ENCODE measurements at places on chromosomes 6 and 20.

DNA sequence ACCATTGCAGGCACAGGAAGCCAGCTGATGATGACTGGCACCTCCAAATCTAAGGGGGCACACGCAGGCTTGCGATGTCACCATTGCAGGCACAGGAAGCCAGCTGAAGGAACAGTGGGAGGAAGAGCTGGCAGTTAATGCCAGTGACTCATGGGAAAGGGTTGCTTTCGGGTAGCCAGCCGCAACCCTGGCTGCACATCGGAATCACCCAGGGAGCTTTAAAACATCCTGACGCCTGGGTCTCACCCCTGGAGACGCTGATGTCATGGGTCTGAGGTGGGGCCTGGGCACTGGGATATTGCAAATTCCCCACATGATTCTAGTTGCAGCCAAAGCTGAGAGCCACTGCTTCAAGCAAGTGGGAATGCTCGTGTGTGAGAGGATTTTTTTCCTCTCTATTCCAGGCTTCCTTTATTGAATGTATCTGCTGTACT, 16.1 kb upstream of the CCN6 start:
- DNase-seq, result no peak

DNA sequence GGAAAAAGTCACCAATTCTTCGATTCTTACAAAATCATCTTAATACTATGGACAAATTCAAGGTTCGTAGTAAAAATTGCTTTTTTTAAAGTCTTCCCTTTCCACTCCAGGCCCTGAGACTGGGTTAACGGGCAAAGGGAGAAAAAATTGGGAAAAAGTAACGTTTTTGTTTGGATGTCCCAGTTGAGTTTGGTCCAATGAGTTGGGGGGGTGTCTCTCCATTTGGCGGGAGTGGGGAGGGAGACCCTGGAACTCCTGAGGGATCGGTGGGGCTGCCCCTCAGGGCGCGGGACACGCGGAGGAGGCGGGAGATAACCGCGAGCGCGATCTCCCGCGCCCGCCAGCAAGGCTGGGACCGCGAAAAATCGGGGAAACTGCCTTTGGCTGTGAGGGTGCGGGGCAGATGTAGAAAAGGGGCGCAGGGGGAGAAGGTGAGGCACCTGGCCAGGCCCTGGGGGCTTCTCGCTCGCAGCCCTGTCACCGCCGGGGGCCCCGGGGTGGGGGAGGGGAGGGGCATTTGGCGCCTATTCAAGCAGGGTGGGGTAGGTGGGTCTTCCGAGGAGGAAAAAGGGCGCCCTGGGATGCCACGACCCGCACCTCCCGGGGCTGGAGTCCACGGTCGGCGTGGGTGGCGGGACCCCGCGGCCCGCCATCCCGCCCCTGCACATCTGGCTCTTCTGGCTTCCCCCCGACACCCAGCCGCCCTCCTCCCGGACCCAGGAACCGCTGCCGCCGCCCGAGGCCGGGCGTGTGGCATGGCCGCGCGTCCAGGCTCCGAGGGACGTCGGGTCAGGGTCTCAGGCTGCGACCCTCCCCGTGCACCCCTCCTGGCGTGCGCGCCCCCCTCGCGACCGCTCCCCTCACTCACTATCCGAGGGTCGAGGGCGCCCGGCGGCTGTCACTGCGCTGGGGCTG, 595 bp downstream of the FBXO5 start:
- DNase-seq, result no peak

DNA sequence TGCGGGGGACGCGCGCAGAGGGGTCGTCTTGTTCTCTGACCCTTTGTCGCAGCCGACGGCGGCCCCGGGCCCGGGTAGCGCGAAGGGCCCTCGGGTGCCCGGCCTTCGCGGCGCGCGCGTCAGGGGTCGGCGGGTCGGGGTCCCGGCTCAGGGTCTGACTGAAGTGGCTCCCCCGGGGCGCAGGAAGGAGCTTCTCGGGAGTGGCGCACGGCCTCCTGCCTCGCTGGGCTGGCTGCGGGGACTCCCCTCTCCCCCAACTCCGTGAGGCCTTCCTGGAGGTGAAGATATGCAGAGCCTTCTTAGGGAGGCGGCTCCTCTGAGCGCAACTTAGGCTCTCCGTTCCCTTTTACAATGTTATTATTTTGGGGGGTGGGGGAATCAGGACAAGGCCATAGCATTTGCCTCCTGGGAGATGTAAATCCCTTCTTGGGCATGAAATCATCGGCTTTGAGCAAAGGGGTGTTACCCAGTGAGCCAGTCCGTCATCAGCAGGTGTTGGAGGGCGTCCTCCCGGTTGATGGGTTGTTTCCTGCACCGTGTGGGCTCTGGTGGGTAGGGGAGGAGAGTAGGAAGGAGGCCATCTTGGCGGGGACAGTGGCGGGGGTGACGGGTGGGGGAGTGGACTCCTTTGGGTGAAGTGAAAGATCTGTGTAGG, 523 bp downstream of the CDS2 start:
- peak; percentile 85 for DNase-seq

DNA sequence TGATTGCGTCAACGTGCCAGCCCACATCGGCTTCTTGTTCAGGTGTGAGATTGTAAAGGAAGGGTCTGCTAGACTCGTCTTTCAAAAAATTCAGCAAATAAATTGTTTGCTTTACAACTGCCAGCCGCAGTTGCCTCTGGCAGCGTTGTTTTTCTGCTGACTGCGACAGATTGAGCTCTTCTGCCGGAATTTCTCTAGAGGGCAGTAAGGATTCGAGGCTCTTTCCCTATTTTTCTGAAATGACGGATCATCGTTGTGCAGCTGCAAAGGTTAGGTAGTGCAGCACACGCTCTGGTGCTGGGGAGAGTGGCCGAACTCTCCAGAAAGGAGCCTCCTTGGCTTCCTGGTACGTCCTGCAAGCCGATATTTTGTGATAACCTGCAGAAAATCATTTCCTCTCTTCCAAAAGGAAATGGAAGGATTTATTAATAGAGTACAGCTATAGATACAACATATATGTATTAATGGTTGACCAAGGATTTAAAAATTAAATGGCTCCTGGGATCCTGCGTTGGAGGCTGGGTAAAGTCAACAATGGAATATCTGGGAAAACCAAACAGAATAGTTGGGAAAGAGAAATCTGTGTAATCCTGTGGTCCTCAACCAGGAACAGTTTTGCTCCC, 121.9 kb upstream of the ZFP64 start:
- DNase-seq, result no peak

DNA sequence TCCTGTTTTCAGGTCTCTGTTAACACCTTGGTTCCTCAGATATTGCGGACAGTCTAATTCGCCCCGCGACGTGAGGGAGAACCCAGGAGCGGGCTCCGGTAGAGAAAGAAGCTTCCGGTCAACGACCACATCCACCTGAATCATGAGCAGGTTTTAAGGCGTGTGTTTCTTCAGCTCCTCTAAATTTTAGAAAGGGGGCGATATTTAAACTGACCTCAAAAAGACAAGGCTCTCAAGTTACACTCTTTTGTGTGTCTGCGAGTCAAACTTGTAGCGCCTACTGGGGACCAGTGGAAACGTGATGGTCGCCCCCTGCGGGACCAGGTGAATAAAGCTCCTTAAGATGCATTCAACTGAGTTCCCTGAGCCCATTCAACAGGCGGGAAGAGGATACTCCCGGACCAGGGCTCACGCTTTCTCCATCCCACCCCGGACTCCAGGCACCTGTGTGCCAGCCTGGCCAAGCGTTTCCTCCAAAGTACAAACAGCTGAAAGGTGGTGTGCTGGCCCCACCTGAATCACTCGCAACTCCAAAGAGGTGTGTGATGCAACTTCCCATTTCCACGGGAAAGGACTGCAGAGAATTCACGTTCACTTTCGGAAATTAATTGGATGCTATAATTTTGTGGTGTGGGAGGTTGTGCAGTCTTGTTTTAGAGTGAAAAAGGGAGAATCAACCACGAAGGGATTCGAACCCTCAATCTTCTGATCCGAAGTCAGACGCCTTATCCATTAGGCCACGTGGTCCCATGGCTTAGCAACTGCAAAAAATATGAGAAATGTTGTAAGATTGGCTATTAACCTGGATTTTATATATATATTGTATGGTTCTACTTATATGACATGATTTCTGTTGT, 17.0 kb downstream of the GPX5 start:
- DNase-seq, result peak; percentile 69

- DNase-seq, result no peak
Observed at GRCh38 chr6:2630359-2630758, 120.4 kb downstream of the MYLK4 start.

DNA sequence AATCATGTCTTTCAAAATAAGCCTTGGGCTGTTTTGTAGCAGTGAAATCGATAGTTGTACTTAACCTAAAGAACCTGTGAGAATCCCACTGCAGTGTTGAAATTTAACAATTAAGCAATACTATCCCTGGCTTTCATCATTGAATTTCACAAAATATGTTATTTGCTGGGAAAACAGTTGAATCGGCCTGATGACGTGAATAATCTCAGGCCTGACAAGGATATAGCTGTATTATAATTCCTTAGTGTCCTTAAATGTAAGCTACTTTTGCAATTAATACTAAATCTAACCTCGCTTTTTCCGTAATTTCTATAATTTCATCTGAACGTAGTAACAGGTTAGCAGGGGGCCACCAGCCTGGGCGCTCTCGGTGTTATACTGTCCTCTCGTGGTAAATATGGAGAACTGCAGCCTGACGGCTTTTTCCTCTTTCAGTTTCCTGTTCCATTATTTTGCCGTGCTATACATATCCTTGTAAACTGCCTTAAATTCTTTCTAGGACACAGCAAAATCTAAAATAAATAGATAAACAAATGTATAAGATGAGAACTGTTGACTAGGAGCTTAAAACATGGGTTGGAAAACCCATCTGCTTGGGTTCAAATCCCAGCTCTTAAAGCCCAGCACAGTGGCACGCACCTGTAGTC, 24.0 kb downstream of the MTFR2 start:
- peak; percentile 64 for DNase-seq

DNA sequence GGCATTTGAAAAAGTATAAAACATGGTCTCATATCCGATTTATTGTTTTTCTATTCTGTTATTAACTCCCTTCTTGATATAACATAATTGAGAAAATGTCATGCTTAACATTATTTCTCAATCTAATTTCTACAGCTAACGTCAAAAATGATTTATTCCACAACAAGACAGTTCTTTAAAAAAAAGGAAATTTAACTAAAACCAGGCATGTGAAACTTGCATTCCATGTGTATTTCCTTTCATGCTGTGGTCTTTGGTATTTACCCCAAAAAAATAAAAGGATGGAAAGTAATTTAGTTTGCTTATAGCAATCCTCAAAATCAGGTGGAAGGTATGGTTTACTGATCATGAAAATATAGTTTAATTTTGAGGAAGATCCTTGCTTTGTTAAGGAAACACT, 142.8 kb downstream of the COL21A1 start:
- no peak for DNase-seq

GRCh38 chr6:152979116-152979515, 3.7 kb downstream of the FBXO5 start:
- DNase-seq, result no peak

DNA sequence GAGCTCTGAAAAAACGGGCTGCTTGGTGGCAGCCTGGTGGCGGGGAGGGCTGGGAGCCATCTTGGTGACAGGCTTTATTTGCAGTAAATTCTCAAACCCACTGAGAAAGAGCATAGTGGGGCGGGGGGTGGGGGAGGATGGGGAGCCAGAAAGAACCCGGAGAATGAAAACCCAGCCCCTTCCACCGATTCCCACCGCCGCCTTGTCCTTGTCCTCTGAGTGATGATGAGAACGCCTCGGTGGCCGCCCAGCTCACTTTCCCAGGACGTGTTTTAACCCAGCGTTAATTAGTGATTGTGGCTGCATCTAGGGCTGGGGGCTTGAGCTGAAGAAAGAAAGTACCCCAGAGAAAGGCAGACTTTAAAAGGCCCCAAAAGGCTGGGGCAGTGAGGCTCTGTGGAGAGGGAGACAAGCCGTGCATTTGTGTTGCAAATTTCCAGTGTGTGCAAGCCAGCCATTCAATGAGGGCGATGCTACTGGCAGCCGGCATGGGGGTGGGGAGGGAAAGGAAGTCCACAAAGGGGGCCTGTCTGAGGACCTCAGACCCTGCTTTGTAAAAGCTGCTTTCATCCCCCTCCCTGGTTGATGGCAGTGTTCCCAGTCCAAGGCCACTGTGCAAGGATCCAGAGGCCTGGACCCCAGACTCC, 6.2 kb upstream of the GHRH start:
- no peak for DNase-seq

DNA sequence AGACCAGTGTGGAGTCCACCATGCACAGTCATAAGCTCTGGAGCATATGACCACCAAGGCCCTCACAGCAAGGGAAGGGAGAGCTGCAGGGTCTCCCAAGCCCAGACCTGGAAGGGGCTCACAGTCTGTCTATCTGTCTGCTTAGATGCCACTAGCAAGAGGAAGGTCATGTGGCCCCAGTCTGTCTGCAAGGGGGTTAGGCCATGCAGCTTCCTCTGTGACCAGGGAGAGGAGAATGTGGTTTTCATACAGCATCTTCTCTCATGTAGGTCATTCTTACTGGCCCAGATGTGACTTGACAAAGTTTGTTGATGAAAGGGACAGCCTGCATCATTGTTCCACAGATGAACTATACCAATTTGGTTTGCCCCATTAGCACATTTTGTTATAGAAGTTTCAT, 260.8 kb downstream of the FARS2 start:
- peak; percentile 10 for DNase-seq

DNA sequence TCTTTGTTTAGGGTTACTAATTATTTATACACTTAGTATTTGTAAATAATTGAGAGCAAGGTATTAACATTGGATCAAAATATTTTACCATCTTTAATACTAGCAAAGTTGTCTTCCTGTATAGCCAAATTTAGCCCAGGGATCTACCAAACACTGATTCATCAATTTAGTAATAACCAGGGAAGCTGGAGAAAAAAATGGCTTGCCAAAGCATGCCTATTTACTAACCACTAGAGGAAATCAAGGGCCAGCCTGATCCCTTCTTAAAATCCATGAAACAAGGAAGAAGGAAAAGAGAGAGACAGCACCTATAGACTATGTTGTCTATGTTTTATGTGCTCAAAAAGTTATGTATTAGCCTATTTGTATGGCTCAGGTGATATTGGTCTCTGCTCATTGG, 450.3 kb upstream of the GJE1 start:
- no peak for DNase-seq

DNA sequence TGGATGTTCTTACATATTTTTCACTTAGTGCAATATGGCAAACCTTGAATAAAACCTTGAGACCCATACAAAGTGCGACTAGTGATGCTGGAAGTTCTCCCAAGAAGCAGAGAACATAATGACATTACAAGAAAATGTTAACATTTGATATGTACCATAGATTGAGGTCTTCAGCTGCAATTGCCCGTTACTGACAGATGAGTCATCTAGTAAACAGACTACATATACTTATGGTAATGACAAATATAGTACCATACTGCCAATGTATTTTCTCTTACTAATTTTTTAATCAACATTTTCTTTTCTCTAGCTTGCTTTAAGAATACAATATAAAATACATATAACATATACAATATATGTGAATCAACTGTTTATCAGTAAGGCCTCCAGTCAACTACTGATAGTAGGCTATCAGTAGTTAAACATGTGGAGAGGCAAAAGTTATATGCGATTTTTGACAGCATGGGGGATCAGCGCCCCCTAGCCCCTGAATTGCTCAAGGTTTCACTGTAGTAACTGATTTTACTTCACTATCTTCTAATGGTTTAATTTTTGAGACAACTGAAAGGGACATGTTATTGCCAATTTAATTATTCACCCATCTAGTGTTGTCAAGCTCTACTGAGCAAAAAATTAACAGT, 166.7 kb upstream of the ADGRB3 start:
- DNase-seq, result no peak
